Urinary bladder (tissue), 4 donors: ENCODE measurements at places on chromosomes 6 and 20. TPM values are rescaled to one million over a fixed set of nuclear protein-coding genes. Genes with fewer than 3 reads are reported as not detected.

Gene PRRT1
- 0.42 TPM for total RNA-seq

Gene PRSS35
- total RNA-seq, result 47.9 TPM

DNA sequence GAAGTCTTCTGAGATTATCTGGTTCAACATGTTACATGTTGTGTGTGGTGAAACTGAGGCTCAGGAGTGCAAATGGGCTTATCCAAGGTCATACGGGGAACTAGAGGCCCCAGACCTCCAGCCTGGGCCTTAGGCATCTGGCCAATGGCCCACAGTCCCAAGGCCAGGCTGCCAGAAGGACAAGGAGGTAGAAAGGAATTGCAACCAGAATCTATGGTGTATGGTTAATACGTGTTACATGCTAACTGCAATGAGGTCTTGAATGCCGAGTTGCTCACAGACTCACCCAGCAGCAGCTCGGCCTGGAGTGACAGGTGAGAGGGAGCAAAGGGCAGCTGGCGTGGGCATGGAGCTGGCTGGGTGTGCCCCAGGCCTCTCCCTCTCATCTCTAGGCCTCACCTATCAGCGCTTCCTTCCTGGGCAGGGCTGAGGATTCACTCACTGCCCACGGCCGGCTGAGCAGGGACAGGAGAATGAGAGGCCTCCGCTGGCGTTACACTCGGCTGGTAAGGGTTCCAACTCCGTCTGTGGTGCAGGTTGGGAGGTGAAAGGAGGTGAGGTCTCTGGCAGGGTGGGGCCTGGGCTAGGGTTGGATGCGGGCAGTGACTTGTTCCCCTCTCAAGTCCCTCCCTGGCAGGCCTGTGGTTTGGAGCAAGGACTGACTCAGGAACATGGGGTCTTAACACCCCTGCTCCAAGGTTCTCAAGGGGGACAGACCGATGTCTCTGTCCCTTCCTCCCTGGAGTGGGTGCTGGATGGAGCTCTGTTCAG lies at the start of gene TLDC2:
TLDC2 (plus strand) TSS at position 437 of the 771 bp plus-strand sequence; CDS start at position 474, 37 bp downstream.
- DNase-seq, result no peak

Gene TMEM244
- not detected for total RNA-seq

DNA sequence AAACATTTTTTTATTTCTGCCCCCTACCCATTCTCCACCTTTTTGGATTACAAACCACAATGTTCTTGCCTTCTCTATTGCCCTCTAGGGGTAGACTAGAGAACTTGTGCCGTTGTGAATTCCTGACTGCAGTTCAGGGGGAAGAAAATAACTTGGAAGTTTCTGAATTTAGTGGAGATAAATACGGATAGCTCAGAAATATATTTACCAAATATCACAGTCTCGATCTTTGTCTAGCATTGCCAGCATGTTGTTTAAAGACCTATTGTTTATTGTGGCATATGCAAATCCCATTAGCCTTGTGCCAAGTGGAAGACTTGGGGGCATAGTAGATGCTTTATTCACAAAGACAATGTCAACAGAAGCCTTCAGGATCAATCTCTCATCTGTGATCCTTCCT lies 154.1 kb upstream of the MMS22L start:
- no peak for DNase-seq

GRCh38 chr6:80469977-80470376 lies 363.5 kb downstream of the BCKDHB start:
- no peak for DNase-seq

GRCh38 chr20:13525225-13525940 lies 113.3 kb downstream of the TASP1 start:
- no peak for DNase-seq

Gene OOEP
- total RNA-seq, result not detected

GRCh38 chr6:149769676-149770075 lies 20.1 kb downstream of the PCMT1 start:
- DNase-seq, result no peak

DNA sequence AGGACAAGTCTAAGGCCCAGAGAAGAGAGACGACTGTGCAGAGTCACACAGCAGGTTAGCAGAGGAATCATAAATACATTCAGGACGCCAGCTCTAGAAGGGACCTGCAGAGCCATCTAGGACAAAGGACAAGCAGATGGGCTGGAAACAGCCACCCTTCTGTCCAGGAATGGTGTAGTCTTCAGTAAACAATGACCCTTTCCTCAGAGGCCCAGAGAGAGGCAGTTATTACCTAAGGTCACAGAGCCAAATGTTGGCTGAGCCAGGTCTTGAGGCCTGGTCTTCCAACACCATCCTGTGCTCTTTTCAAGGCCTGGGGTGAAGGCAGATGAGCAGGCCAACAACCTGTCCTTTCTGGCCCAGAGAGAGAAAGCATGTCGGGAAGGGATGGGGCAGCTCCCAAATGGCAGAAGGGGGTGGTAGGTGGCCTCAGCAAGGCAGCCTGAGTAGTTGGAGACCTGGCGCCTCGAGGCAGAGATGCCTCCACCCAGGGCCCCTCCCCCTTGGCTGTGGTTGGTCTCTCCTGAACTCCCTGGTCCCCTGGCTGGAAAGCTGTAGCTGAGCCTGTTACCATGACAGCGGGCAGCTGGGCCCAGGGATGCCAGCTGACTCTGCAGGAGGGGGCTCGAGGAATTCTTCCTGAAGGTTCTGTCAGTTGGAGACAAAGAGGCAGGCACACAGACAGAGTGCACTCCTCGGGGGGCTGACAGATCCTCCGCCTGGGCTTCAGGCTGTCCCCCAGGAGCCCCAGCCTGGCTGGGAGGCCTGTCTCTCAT lies 24.8 kb downstream of the EPB41L1 start:
- DNase-seq, result no peak
